ENCODE measurements at places on chromosomes 5 and 9.

DNA sequence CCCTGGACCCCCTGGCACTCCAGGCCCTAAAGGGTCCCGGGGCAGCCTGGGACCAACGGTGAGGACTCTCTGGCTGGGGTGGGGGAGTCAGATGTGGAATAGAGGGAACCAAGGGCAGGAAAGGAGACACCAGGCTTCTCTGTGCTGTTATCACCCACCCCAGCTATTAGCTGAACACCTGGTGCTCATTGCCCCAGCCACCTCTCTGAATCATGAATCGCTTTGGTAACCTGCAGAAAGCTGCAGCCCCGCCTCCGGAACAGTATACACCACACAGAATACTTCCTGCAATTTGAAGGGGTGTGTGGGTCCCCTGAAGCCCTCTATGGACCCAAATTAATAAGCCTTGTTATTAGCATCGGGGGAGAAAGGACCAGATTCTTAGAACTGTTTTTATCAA is 40.4 kb upstream of the ORM1 start:
- DNase-seq = no peak

- no peak for DNase-seq
These were observed 71.0 kb upstream of the MOCS2 start for GRCh38 chr5:53180538-53180937.

DNA sequence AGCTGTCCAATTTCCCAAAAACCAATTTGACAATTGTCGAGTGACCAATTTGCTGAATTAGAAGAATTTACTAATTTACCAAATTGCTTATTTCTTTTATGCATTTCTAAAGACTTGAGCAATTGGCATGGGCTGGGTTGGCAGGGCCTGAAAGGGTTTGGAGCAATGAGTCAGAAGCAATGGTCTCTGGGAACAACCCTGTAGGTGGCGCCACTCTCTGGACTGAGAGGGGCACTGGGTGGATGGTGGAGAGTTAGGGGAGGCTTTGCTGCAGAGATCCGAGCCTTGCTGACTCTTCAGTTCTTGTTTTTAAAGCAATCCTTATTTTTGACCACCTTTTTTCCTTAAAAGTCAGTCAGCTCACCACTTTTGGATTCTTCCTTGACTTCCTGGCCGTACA is 71.5 kb upstream of the RPS23 start:
- peak; percentile 4 for DNase-seq

DNA sequence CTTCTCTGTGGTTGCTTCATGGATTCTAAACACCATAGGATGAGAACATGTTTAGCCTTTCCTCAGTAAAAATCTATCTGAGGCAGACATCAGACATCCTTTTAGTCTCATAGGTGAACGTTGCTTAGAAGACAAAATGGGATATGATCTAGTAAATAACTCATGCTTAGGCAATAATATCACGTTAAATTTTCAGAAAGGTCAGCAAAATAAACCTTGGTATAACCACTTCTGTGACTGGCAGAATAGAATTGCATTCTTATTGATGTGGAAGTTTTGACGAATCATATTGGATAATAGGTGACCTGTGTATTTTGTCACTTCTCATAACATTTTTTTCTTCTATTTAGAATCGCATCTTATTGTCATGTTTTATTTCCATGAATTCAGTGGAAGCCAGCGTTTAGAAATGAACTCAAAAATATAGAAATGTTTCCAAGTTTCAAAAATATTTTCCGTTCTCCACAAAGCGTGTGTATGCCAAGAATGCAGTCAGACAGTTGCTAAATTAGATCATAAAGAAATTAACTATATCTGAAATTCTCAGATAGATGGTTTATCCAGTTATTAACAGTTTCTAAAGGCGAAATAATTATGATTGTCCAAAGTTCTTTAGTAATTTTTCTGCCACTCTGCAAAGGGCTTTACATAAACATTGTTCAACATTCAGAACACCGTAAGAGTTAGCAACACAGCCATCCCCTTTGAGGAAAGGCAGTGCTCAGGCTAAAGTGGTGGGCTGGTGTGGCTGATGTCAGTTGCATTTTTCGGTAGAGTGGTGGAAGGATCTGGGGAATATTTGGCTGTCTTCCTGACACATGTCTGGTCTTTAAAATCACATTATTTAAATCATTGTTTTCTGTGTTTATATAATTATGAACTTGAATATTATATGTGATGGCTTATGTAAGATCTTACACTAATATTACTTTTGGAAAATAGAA is 827.2 kb downstream of the MTRR start:
- DNase-seq = no peak

DNA sequence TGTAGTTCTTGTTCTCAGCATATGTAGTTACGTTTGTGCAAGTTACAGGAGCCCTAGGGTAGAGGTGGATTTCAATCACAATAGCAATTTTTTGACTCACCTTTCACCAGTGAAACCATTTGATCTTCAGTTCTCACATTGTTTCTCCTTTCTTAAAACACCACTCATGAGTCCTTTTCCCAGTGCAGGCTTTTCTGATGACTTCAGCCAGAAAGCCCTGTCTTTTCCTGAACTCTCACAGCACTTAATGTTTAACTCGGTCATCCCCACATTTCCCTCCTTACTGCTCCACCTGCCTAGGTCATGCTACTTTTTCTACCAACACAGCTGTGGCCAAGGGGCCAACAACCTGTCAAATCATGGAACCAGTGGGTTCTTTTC is 37.9 kb downstream of the ARHGEF28 start:
- DNase-seq = no peak

GRCh38 chr9:116496167-116496566 is 190.9 kb upstream of the TRIM32 start:
- DNase-seq = no peak

GRCh38 chr5:36017622-36018021 is 26.4 kb upstream of the UGT3A1 start:
- DNase-seq = no peak

GRCh38 chr5:172528440-172528839 is 74.1 kb upstream of the SH3PXD2B start:
- no peak for DNase-seq

DNA sequence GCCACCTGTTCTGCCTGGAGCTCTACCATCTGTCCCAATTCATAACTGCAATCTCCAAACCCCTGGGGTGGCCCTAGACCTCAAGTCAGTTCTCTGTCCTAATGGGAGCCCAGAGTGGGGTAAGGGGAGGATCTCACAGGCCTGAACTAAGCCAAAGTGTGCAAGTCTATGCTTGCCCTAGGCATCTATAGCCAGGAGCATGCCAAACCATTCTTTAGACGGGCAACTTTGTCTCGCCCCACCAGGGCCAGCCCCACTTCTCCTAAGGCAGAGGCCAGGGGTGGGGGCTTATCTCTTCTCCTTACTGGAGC is 3.3 kb downstream of the ACSL6 start:
- DNase-seq = no peak

DNA sequence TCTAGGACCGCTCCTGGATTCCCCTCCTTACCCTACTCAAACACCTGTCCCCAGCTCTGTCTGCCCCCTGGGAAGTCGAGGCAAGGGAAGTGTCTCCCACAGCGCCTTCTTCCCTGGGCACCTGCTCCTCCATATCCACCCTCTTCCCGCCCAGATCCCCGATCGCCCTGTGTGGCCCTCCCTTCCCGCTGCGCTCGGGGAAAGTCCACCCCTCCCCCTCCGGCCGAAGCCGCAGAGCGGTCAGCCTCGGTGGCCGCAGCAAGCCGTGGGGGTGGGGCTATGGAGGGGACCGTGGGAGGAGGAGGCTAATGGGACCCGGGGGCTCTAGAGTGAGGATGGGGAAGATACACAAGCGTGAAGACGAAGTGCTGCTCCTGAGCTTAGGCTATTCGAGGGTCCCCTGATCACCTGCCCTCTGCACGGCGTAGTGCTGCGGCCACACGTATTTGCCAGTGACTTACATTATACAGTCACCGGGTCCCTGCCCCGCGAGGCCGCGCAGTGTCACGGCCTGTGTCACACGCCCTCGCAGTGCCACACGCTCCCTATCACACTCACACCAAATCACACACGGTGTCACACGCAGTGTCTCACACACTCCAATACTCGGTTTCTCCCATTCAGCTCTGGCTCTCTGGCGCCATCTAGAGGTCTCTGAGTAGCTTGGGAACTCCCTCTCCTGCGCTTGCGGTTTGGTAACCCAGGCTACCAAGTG is 658 bp upstream of the PCDH1 start:
- DNase-seq = peak; percentile 77

- DNase-seq = no peak
These were observed 7.6 kb downstream of the ENC1 start for GRCh38 chr5:74632947-74633356.

DNA sequence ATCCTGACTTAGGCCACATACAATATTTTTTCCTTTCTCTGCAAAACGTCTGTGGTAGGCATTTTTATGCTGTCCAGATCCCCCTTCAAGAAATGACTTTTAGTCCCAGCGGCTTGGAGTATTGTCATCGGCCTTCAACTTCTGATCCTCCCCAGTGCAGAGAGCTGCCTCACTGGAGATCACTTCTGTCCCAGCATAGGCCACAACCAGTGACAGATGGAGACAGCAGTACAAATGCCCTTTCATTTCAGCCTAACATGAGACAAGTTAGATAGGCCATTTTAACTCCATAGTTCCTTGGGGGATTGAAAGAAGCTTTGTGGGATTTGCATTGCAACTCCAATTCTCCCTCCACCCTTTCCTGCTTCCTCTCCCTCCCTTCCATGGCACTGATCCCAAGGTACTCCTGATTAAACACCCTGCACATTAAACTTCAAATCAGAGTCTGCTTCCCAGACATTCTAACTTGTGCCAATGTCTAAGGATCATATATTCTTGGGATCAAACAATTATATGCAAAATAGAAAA is 3.2 kb upstream of the MAMDC2 start:
- DNase-seq = no peak

DNA sequence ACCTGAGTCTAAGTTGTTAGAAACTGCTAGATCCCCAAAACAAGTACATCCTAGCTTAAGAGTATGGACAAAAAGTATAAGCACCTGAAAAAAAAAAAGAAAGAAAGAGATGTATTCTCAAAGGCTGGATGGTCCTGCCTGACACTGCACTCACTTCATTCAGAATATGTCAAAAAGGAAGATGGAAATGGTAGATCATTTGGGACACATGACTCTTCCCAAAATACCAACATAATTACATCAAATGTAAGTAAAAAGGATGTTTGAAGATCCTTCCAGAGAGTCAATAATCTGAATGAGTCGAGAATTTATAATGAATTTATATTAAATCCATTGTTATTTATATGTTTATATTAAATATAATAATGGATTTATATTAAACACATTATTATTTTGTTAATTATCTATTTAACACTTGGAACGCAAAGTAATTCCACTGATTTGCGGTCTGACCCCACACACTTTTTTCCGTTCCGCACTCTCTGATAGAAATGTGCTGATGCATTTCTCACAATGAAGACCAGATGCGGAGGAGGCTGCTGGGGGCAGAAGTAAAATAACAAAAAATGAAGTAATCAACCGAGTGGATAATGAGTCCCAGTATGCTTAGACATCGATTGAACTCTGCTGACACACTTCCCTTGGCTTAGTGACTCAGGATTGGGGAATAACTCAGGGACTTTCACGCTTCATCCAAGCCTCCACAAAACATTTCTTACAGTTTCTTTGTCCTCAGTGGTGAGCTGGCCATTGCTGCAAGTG is 201.2 kb downstream of the ADAMTS12 start:
- no peak for DNase-seq

DNA sequence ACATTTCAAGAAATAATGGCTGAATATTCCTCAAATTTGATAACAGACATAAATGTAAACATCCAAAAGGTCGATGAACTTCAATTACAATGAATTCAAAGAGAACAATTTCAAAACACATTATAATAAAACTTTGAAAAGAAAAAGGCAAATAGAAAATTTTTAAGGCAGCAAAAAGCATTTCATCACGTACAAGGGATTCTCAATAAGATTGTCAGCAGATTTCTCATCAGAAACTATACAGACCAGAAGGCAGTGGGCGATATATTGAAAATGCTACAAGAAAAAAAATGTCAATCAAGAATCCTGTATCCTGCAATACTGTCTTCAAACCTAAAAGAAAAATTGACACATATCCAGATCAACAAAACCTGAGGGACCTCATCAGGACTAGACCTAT is 62.0 kb downstream of the EDIL3 start:
- no peak for DNase-seq

DNA sequence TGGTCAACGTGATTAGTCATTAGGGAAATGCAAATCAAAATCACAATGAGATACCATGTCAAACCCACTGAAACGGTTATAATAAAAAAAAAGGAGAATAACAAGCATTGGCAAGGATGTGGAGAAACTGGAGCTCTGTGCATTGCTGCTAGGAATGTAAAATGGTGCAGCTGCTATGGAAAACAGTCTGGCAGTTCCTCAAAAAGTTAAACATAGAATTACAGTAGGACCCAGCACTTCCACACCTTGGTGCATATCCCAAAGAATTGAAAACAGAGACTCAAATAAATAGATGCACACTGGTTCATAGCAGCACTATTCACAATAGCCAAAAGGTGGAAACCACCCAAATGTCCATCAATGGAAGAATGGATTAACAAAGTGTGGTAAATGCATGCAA is 201.5 kb upstream of the TUT7 start:
- DNase-seq = no peak

GRCh38 chr5:178305801-178306200 is 73.2 kb upstream of the PHYKPL start:
- no peak for DNase-seq

GRCh38 chr9:88559661-88560060 is 24.7 kb downstream of the NXNL2 start:
- no peak for DNase-seq

- DNase-seq = peak; percentile 60
These were observed 99.4 kb downstream of the C5orf15 start for GRCh38 chr5:133868946-133869518.

DNA sequence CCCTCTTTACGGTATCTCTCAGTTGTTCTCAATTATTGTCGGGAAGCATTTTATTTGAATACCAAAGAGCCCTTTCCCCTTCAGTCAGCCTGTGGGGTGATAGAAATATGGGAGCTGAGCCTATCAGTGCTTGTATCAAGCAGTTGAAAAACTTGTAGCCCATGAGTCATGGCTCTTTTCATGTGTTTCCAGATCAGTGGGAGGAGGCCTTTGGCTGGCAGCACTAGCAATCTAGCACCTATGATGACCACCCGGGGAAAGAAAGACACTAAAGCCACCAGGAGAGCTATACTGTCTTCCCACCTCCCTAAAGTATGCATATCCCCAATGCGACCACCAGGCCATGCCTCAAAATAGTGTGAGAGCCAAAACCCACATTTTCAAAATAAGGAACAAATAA is 696.9 kb upstream of the C9orf72 start:
- no peak for DNase-seq

DNA sequence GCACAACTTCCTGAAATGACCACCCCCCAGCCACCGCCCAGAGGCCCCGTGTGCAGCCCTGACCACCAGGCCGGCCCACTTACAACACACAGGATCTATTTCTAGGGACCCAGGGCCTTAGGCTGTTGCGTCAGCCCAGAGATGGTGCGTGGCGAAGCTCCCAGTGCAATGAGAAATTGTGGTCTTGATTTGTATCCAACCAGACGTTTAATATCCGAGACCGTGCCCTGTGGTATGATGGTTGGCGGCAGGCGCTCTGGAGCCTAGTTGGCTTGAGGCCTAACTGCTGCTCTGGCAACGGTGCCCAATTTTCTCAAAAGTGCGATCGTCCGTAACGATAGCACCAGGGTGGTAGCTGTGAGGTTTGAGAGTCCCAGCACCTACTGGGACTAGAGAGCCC is 32.6 kb upstream of the SLC6A19 start:
- DNase-seq = peak; percentile 15

All from NCI-H1092 treated with DMSO at 0.1 percent for 48 hours (cell line).